ENCODE measurements at places on chromosomes 7 and 10.
A peak's percentile ranks its signal among the peaks of the same experiment; 100 is the strongest.

- peak; percentile 23 for DNase-seq
Observed at GRCh38 chr7:92425311-92425947, 21.9 kb upstream of the GATAD1 start.

DNA sequence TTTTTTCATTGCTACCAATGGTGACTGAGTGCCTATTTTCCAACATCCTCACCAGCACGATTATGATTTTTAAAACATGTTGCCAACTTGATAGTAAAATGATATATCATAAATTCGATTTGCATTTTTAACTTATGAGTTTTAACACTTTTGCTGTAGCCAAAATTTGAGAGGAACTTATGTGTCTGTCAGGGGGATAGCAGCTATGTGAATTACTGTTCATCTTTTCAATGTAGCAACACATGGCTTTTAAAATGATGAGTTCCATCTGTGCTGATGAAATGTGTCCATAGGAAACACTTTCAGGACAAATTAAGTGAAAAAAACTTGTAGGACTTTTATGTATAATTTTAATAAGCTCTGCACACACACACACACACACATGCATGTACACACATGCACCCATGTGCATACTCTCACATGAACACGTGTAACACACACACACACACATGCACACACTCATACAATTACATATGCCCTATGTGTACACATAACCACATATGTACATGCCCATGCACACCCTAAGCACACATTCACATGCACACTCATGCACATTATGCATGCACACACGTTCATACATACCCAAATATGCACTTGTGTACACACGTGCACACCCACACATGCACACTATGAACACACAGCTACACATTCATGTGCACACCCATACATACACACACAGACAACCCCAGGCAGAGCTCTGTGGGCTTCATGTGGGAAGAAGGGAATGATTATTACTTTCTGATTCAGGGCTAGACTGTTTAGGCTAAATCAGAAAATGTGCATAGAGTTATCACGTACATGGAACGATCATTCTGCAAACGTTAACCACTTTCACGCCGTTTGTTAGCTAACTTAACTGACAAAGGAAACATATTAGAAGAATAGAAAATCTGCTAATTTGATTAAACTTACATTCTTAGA is 68.9 kb downstream of the C10orf143 start:
- no peak for DNase-seq

- no peak for DNase-seq
Observed at GRCh38 chr10:26665080-26666048, 32.1 kb upstream of the PDSS1 start.

- DNase-seq = no peak
Observed at GRCh38 chr7:42238709-42239366, 1.8 kb upstream of the GLI3 start.

DNA sequence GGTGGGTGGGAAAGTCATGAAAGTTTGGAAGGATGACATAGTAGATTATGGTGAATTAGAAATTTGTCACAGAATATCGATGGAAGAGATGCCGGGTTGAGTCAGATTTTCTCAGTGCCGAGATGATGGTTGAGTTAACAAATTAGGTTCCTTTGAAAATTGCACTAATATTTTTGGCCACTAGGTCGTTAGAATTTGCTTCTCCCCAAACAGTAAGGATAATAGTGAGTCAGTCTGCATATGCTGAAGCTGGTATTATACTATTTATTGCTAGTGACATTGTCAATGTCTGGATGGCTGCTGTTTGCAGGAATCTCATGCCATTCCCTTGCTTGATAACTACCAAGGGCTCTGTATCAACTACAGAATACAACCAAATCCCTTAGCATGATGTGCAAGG is 37.7 kb upstream of the MINDY3 start:
- DNase-seq = no peak

DNA sequence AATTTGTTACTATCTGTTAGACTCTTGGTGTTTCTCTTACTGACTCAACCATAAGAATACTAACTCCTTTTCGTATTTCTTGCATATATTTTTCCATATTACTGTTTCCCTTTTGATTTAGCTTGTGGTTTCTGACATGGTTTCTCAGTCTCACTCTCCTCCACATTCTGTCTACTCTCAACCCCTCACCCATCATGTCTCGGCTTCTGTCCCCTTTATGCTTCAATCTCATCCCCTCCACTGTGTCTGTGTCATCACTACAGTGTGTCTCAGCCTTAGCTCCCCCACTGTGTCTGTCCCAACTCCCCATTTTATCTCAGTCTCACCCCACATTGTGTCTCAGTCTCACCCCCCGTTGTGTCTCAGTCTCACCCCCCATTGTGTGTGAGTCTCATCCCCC is 126.9 kb downstream of the VIPR2 start:
- DNase-seq = no peak

DNA sequence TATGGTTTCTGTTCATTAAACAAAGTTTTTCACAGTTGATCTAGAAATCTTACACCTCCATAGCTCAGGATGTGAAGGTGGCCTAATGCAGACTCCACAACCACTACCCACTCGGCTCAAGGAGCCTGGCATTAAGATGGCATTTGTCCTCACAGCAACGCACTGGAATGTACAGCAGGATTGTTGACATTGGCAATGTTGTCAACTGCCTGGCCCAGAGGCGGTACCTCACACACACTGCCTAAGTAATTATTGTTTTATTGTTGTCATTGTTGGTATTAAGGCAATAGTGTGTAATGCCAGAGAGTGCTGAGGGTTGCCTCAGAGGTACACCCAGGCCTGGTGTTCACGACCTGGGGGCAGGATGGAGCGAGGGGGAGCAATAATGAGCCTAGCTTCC is 38.3 kb downstream of the LRRC18 start:
- DNase-seq = no peak

DNA sequence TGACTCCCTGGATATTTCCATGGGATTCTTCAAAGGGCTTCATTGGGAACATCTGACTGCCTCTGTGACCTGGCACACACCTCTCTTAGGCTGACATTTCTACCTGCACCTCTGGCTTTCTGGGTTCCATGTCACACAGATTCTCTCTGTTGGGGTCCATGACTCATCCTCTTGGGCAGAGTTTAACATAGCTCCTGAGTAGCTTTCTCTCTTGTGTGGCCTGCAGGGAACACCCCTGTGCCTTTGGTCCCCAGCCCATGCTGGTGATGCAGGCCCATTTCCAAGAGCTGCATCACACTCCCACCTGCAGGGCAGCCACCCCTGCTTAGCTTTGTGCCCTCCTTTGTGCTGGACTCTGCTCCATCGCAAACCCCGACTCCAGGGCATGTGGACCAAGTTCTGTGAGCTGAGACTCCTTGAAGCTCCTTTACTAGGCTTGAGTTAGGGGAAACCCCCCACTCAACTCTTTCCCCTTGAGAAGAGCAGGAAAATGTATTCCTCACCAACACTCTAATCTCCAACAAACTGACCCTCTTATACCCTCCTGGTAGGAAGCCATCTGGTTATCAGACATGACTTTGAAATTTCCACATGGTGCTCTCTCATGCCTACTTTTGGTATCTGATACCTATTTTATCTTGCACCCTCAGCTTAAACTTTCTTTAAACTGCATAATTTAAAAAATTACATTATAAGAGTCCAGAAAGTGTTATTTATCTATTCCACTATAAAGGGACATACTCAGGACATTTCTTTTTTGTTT is 93.3 kb downstream of the ZNF777 start:
- no peak for DNase-seq

GRCh38 chr10:44805466-44806210 is 105.5 kb upstream of the TMEM72 start:
- DNase-seq = no peak

GRCh38 chr10:35133586-35133985 is 6.9 kb downstream of the CREM start:
- DNase-seq = no peak

- DNase-seq = no peak
Observed at GRCh38 chr10:91479583-91479982, 69.4 kb downstream of the HECTD2 start.

DNA sequence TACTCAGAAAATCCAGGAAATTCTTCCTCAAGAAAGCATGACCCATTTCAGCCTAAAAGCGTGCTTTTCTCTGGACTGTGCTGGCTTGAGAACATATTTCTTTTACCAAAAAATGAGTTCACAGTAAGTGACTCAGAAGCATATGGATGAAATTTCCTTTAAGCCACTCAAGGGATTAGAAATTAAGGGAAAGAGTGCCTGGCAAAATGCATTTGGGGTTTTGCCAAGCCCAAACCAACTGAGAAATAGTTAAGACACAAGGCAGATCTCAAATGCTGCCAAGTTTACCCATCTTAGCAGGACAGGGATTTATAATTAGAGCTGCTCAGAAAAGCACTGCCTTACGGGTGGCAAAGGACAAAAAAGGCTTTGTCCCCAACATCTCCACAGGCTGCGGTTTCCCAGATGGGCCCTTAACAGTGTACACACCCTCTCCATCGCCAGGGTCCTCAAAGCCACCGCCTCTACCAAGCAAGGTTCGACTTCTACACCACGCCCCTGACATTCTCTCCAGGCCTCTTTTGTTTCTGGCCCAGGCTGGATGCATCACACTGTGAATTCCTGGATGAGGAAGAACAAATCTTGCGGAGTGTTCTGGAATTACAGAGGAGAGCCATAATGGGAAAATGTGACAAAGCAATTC is 30.1 kb upstream of the CDHR3 start:
- no peak for DNase-seq

DNA sequence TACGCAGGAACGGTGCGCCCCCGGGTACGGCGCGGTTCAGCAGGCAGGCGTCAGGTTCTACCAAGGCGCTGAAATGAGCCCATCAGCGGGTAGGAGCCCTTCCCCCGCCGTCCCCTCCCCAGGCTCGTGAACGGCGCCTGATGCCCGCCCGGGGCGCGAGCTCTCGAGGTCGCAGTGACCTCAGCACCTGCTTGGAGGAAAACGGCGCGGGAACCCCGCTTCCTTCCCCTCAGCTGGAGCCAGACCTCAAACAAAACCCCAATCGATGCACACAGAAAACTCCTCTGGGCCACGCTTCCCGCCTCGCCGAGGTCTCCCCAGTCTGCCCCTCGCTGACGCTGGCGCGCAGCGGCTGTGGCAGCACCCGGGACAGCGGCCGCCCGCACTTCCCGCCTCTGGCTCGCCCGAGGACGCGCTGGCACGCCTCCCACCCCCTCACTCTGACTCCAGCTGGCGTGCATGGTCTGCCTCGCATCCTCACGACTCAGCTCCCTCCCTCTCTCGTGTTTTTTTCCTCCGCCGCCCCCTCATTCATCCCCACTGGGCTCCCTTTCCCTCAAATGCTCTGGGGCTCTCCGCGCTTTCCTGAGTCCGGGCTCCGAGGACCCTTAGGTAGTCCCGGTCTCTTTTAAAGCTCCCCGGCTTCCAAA is 514 bp upstream of the GAD2 start:
- peak; percentile 28 for DNase-seq

DNA sequence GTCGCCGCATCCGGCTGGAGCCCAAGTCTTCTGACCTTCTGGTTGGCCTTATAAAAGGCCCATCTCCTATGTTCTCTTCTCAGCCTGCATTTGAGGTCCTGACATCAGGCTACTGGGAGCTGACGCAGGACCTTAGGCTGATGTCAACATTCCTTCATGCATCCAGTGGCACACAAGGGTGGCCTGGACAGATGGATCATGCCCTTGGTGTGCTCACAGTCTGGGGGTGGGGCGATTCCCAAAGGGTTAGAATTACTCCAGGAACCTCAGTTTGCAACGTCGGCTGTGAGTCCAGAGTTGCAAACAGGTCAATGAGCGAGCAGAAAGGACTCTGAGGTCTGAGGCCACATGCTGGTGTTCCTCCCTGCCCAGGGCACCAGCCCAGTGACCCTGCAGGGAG is 8.2 kb upstream of the CLIP2 start:
- DNase-seq = no peak

DNA sequence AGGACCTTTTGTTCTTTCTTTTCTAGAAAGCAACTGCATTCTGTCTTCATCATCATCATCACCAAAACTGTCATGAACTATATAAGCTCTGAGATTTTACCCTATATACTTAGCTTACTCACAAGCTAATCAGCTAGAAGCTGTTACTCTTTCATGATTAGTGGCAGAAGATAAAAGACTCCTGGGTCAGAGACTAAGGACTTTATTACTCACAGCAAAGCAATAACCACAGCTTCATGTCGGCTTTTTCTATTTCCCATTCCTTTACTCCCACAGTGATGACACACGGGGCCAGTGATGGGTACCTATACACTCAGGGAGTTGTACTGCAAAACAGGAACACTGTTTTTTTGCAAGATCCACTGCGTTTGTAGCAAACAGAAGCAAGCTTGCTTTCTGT is 8.4 kb upstream of the C10orf88 start:
- DNase-seq = no peak

GRCh38 chr10:31930023-31930751 is 1.6 kb upstream of the ARHGAP12 start:
- peak; percentile 66 for DNase-seq
